D341Med (cell line): ENCODE measurements at places on chromosomes 4 and X.

GRCh38 chrX:17635231-17635630 lies 102.1 kb upstream of the SCML1 start:
- peak; percentile 77 for DNase-seq

- DNase-seq: no peak
Observed at GRCh38 chrX:47497271-47497888, 14.4 kb upstream of the ZNF41 start.

DNA sequence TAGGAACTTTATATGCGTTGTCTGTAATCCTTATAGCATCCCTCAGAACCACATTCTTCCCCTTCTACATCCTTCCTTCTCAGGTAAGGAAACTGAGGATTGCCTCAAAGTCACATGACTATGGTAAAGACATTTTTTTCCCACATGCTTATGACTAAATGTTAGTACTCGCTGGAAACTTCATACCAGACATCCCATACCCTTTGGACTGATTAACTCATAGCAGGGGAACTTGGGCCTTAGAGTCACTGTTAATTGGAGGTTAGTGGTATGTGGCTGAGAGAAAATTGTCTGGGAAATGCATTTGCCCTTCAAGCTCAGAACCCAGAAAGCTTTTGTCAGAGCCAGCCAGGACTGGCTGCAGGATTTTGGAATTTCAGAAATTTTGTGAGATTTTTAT lies 155.0 kb downstream of the RELL1 start:
- no peak for DNase-seq

- peak; percentile 17 for DNase-seq
Observed at GRCh38 chr4:2944091-2944482, 19.1 kb downstream of the NOP14 start.

GRCh38 chrX:106692425-106693065 lies 34.0 kb upstream of the RNF128 start:
- no peak for DNase-seq

DNA sequence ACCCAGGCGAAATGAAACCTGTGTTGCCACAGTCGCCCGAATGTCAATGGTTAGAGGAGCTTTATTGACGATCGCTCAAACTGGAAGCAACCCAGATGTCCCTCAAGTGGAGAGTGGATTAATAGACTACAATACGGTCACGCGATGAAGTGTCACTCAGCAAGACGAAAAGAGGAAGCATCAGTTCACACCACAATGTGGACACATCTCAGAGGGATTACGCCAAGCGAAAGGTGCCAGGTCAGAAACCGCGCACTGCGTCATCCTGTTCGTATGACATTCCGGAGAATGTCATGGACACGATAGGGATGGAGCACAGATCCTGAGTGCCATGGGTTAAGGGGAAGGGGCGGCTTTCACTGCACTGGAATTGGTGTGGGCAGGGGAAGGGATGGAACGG lies 111.7 kb downstream of the HMX1 start:
- DNase-seq: no peak

DNA sequence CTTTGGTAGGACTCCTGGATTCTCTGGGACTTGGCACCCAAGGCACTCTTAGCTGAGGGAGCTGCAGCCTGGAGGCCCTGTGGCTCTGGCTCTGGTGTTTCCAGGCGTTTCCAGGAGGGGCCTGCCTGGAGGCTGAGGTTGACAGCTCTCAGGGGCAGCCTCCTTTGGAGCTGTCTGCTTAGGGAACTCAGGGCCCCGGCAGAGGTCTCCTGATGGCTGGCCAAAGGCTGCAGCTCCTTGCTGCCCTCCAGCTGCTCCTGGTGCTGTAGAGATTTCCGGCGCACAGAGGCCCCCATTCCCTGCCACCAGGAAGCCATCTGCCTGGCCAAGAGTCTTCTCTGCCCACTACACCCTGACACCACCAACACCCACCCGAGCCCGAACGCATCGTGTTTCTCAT lies 25.3 kb upstream of the ARHGEF38 start:
- DNase-seq: no peak

DNA sequence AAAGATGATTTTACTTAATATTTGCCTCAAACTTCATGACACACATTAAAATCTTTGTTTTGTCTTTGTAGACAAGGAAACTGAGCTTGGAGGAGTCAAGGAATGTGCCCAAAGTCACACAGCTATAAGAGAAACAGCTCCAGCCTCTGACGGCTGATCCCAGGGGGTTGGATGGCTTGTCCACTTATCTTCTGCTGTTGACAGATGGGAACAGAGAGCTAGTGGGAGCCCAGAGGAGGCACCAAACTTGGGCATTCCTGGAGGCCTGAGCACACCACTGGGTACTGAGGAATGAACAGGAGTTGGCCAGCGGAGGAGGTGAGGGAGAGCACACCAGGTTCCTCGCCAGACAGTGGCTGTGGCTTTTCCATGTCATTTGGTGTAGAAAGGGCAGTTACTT lies 56.4 kb upstream of the GPR78 start:
- DNase-seq: no peak

DNA sequence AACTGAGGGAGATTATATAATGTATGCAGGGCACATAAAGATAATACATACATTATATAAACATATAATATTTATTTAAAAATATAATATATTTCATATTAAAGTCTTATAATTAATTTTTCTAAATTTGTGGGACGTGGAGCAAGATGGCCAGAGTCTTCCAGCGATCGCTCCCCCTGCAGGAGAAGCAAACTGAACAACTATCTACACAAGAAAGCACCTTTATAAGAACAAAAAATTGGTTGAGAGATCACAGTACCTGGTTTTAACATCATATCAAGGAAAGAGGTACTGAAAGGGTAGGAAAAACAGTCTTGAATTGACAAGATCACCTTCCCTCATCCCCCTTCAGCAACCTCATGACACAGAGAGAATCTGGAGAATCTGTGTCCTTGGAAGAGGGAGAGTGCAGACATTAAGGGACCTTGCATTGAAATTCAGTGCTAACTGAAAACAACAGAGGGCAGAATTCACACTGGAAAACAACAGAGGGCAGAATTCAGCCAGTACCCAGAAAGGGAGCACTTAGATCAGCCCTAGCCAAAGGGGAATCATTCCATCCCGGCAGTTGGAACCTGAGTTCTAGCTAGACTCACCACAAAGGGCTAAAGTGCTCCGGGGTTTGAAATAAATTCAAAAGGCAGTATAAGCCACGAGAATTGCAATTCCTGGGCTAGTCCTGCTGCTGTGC lies 262.5 kb upstream of the NDST3 start:
- DNase-seq: no peak

- peak; percentile 16 for DNase-seq
Observed at GRCh38 chr4:121156822-121157769, 7.0 kb downstream of the TNIP3 start.

- DNase-seq: no peak
Observed at GRCh38 chrX:39456894-39457604, 640.7 kb downstream of the BCOR start.

GRCh38 chrX:19212037-19212436 lies 89.8 kb upstream of the ADGRG2 start:
- DNase-seq: no peak

DNA sequence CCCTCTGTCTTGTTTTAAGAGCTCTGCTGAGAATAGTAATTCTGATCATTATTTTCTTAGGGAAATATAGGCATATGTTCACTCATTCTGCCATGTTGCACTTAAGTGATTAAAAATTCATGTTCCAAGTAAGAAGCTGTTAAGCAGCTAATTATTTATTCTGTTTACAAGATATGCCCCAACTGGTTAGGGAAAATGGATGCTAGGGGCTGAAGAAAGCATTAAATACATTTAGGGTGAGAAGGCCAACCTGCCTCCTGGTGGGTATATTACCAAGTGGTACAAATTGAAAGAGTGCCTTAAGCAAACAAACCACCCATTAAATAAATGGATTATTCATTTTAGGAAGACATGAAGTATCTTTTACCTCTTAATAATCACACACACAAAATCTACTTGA lies 392.6 kb upstream of the EPHA5 start:
- DNase-seq: peak; percentile 52

DNA sequence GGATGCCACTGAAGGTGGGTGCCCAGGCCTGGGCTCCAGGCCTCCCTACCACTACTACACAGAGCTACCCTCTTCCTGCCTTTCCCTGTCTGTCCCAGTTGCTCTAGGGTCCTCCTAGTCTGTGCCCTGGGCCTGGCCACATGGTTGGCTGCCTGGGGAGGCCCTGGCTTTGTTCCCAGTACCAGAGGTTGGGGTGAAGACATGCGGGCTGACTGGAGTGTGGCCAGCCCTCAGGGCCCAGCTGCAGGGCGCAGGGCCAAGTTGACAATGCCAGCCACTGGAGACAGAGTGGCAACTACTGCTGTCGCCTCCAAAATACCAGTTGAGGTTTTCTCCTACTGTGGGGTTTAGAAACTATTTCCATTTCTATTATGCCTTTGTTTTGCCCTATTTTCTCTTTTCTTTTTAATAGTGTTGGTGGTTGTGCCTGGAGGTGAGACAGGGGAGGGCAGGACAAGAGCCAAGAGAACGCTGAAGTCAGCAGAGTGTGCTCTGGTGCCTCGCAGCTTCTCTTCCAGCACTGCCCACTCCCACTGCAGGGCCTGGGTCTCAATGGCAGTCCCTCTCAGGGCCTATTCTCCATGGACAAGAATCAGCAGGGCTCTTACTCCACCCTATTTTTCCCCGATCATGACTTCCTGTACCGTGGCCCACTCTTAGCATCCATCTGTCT lies 32.2 kb upstream of the XPNPEP2 start:
- DNase-seq: no peak

DNA sequence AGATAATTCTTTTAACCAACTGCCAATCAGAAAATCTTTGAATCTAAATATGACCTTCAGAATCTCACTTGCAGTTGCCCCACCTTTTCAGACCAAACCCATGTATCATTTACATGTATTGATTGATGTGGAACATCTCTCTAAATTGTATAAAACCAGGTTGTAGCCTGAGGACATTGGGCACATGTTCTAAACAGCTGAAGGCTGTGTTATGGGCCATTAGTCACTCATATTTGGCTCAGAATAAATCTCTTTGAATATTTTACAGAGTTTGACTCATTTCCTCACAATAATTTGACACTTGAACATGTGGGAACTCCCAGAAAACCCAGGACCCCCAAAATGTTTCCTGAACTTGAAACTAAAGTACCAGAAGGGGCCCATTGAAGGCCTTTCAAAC lies 58.7 kb downstream of the UGT2B10 start:
- DNase-seq: no peak
